Naive thymus-derived CD8-positive, alpha-beta T cell (primary cell): ENCODE measurements at places on chromosomes 7 and 10. TPM values are rescaled to one million over a fixed set of nuclear protein-coding genes. Genes with fewer than 3 reads are reported as not detected.
A peak's percentile ranks its signal among the peaks of the same experiment; 100 is the strongest.

PIK3CG gene
- 19.5 TPM for polyA plus RNA-seq

SHH gene
- polyA plus RNA-seq = not detected

- DNase-seq = no peak
These were observed 187.1 kb downstream of the LRRC4 start for GRCh38 chr7:127844165-127844564.

DNA sequence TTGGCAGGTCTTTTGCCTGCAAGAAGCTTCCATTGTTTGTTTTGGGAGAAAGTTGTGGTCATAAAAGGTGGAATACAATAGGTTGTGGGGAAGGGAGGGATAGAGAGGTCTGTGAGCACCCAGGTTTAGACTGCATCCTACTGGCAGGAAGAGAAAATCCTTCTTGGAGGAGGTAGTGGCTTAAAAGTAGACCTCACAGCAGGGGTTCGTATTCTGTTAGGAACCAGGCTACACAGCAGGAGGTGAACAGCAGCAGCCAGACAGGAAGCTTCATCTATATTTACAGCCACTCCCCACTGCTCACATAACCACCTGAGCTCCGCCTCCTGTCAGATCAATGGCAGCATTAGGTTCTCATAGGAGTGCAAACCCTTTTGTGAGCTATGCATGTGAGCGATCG, 245.3 kb downstream of the NSUN6 start:
- no peak for DNase-seq

- DNase-seq = no peak
These were observed 10.5 kb upstream of the ZMIZ2 start for GRCh38 chr7:44738051-44738723.

PRRT4 gene
- 0.07 TPM for polyA plus RNA-seq

GRCh38 chr7:38929460-38930171, 20.6 kb upstream of the VPS41 start:
- no peak for DNase-seq

DNA sequence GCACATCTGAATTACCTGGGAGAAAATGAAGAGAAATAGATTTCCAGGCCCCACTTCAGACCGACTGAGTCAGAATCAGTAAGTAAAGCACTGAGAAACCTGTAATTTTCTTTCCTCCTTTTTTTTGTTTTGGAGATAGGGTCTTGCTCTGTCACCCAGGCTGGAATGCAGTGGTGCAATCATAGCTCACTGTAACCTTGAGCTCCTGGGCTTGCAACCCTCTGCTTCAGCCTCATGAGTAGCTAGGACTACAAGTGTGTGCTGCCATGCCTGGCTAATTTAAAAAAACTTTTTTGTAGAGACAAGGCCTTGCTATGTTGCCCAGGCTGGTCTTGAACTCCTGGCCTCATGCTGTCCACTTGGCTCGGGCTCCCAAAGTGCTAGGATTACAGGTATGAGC, 260.2 kb downstream of the STK31 start:
- DNase-seq = no peak

OR2A1 gene
- polyA plus RNA-seq = not detected

- DNase-seq = no peak
These were observed 19.0 kb downstream of the GARS1 start for GRCh38 chr7:30613366-30614325.

- DNase-seq = no peak
These were observed 131.9 kb downstream of the TMEM26 start for GRCh38 chr10:61321041-61321857.

- DNase-seq = no peak
These were observed 108.3 kb upstream of the FEZF1 start for GRCh38 chr7:122412883-122413282.

- DNase-seq = no peak
These were observed 6.2 kb downstream of the CFAP58 start for GRCh38 chr10:104359811-104360210.

ASB13 gene
- 12.5 TPM for polyA plus RNA-seq

DNA sequence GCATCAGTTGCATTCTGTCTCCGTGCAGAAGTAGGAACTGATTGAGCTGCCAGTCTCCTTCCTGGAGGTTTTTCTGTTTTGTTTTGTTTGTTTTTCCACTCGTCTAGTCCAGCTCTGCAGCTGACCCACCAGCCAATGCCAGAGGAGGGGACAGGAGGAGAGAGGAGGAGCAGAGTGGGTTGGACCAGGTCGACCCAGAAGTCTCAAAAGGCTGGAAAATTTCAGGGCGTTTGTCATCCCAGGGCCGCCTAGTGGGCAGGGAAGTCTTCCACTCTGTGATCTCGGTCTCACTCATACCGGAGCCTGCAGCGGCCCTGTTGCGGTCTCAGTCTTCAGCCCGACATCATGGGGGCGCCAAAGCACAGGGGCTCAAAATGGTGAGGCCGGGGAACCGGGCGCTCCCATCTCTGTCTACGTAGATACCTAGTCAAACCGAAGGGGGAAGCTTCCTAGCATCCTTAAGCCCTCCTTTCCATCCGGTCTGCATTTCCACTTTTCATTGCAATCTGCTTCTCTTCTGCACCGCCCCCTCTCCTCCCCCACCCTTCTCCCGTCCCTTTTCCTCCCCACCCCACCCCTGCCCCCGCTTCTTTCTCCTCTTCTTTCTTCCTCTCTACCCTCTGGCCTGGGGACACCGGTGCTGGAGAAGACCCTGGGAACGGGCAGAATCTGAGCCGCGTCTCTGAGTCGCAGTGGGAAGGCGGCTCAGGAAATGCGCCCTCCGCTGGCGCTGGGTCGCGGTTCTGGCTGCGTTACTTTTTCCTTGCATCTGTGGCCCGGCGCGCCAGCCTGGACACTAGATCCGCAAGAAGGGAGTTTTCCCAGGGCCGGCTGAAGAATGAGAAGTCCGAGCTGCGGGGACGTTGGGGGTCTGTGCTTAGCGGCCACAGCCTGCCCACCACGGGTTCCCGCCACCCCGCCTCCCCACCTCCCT, 16.2 kb upstream of the PAX2 start:
- no peak for DNase-seq

GRCh38 chr10:11631890-11632587, 20.6 kb upstream of the USP6NL start:
- DNase-seq = peak; percentile 17

GIMAP7 gene
- polyA plus RNA-seq = 451 TPM

DNA sequence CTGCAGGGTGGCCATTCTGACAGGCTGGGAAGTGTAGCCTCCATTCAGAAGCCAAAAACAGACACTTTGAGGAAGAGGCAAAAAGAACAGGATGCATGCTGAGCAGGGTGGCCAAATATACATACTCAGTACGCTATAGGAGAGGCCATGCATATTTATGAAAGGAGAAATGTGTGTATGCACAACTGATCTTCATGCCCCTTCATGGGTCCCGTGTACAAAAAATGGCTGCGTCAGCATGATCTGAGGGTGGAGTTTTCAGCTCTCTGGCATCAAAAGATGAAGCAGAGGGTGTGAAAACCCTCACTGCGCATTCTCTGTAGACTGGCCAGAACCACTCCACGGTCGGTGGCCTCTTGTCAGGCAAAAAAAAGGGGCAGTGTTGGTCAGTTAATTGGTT, 35.5 kb upstream of the OIT3 start:
- no peak for DNase-seq

ZNF775 gene
- polyA plus RNA-seq = 7.6 TPM

EXOC6 gene
- 5.8 TPM for polyA plus RNA-seq
